ENCODE measurements at places on chromosomes 12 and 14.

DNA sequence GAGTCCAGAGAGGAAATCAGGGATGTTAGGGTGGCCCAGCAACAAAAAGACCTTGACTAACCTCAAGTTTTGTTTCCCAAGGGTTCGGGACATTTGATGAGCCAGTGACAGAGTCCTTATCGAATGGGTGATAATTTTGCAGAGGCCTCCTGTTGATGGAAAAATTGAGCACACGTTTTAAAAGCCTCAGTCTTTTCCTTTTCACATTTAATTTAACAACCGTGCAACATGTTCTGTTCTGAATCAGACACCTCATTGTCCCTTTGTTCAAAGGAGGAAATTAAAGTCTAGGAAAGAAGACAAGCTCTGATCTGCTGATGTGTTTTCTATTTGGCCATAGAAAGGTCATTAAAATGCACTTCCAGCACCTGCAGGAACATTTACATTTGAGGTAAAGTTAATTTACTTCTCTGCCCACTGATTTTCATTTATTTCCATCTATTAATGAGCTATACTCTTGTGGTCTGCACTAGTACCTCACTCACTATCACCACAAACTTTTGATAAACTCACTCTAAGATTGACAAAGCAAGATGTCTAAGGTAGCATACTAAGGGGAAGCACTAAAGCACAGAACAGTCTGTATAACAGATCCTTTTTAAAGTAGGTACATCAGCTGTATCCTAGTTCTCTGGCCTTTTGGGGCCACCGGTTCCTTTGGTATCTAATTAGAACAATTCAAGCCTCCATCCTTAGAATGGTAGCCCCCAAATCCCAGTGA lies 147.0 kb downstream of the RPAP3 start:
- no peak for DNase-seq

DNA sequence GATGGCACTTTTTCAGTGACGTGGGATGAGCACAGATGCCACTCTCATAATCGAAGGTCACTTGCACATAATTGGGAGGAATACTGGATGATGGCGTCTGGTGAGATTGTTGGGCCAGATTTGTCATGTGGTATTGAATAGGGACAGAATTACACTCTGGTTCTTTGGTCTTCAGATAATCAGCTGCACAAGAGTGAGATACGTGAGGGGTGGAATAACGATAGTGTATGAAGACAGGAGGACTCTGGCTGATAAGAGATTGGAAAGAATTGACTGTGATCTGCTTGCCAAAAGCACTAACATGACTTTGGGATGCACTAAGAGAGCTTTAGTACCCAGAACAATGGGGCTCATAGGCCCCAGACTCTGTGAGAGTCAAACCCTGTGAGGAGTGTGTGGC lies 7.0 kb upstream of the RABGGTA start:
- DNase-seq: no peak

DNA sequence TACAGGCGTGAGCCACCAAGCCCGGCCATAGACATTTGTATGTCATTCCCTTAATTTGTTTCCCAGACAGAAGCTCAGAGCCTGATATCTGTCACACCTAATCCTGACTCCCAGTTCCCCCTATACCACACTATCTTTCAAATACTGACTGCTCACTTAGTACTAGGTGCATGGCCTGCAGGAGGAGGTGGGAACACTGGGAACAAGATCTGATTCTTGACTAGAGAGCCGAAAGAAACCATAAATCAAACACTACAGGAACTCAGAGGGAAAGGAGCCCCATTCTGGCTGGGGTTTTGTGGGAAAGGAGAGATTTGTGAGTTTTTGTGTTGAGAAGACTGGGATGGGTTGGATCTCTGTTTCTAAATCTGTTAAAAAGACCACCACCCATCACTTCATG lies 4.9 kb downstream of the KHNYN start:
- no peak for DNase-seq

GRCh38 chr14:103867523-103867953 lies 20.2 kb upstream of the PPP1R13B start:
- no peak for DNase-seq

GRCh38 chr14:77120771-77121743 lies 20.5 kb downstream of the ZDHHC22 start:
- DNase-seq: peak; percentile 56

DNA sequence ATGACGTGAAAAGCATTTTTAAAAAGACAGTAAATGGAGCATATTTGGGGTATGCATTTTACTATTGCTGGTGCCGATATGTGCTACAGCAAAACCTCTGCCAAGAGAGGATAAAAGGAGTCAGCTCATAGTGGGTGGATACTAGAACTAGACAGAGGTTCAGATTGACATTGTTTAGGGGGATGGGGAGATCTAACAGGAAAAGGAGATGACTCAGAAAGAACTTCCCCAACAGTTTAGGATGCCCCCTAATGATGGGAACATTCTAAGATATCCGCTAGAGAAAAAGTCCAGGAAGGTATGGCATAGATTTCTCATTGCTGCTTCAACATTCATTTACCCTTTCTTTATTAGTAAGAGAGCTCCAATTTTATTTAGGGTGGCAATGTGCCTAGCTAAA lies 110.5 kb upstream of the CLEC14A start:
- no peak for DNase-seq

GRCh38 chr14:52318826-52319645 lies 4.9 kb downstream of the PTGER2 start:
- no peak for DNase-seq

GRCh38 chr12:2306735-2307134 lies 253.9 kb downstream of the CACNA1C start:
- DNase-seq: no peak

GRCh38 chr14:33081259-33081658 lies 142.6 kb downstream of the NPAS3 start:
- DNase-seq: no peak
